ENCODE measurements at places on chromosomes 7 and 10.

GRCh38 chr10:114767986-114768821 lies 53.4 kb upstream of the FHIP2A start:
- DNase-seq = peak; percentile 15

GRCh38 chr10:107952649-107953556 lies 788.4 kb upstream of the SORCS1 start:
- DNase-seq = no peak

- DNase-seq = no peak
Measured at GRCh38 chr7:30799976-30800661, 28.9 kb downstream of the MINDY4 start.

- no peak for DNase-seq
Measured at GRCh38 chr10:4576206-4576605, 249.8 kb upstream of the AKR1E2 start.

DNA sequence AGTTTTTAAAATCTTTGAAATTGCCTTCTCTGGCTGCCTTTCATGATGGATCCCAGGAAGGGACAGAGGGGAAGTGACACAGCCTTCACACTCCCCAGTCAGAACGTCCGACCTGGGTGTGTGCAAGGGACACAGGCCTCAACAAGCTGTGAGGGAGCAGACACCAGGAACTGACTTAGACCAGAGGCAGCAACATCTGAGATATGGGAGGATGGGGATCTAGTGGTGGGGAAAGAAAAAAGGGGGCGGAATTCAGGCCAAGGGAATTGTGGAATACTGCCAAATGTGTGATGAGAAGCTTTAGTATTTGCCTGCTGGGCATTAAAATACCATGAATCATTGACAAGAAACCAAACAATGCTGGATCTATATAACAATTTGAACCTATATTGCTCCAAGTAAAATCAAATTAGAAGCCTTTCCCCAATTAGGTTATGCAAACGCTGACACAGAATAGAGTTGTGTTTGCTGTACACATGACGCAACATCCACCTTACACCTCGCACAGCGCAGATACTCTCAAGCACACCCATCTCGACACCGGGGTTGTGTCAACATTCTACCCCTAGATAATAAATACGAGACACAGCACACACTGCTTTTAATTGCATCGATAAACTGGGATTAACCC lies 17.2 kb upstream of the MNX1 start:
- no peak for DNase-seq

DNA sequence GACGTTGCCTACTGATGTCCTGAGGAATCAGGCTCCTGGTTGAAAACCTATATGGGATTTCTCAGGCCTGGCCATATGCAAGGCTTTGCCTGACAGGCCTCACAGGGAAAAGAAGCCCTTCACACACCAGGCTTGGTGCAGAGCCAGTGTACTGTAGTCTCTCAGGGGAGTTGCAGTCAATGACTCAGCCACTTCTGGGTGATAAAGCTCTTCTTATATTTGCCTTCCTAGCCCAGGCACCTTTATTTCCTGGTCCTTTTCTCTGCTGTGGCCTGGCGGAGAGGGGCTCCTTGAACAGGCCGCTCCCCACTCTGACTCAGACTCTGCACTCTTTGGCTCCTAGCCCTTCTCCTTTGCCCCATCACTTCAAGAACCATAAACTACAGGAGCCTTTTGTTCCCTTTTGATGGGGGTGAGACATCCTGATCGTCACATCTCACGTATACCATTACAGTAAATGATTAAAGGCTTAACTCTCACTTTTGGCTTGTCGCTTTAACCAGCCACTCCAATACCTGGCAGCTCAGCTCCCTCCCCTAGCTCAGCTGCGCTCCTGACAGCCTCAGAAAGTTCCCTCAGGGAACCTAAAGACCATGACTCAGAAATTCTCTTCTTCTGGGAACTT lies 33.5 kb downstream of the DPY19L1 start:
- DNase-seq = peak; percentile 99

DNA sequence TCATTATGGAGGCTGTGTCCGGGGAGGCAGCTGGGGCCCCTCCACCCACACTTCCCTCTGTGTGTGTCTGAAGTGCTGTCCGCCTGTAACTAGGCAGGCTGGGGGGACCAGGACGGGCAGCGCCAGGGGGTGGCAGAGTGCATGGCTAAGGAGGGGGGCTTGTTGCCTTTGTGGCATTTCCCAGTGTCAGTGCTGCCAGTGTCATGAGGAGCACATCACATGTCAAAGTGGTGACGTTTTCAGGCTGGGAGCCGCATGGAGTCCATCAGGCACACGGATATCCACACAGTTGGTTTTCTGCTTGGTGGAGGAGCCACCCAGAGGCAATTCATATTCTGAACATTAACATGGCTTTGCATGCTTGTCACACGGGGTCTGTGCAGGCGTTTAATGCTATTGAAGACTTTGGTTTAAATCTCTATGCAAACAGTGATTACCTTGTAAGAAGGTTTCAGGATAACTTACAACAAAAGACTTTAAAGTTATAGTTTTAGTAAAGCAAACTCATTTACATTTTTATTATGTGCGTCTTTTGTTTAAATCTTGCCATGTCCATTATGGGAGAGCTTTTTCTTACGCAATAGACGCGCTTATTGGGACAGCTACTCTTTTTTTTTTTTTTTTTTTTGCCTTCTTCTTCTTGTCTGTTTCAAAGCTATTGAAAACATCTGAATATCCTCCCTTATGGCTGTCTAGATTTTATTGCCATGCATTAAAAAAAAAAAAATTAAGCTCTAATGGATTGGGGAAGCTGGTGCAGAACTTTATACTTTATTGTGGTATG lies 52.9 kb downstream of the C10orf67 start:
- no peak for DNase-seq

Measured in LoVo (cell line).